ENCODE measurements at places on chromosomes 6 and 20.

DNA sequence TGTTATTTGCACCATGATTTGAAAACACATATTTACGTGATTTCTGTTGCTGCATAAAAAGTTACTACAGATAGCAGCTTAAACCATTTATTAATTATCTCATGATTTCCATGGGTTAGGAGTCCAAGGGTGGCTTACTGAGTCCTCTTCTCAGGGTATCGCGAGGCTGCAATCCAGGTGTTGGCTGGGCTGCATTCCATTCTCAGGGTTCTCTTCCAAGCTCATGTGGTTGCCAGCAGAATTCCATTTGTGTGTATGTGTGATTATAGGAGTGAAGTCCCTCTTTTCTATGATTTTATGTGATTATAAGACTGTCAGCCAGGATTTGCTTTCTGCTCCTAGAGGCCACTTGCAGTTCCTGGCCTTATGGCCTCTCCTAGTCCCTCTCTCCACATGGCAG, 135.1 kb downstream of the FAM83B start:
- no peak for DNase-seq

- DNase-seq: no peak
These were observed 6.2 kb upstream of the RBCK1 start for GRCh38 chr20:401682-402495.

- peak; percentile 26 for DNase-seq
These were observed 20.4 kb upstream of the MEP1A start for GRCh38 chr6:46772762-46773161.

DNA sequence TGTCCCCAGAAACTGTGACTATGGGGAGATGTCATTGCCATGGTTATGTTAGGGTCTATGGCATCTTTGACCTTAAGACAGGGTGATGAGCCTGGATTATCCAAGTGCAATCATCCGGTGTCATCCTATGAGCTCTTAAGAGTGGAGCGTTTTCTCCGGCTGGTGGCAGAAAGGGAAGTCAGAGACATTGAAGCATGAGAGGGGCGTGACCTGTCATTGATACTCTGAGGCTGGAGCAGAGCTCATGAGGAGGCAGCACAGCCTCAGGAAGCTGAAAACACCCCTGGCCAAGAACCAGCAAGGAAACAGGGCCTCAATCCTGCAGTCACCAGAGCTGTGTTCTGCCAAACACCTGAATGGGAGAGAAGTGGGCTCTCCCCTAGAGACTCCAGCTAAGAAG, 59.6 kb downstream of the ANKRD60 start:
- no peak for DNase-seq

DNA sequence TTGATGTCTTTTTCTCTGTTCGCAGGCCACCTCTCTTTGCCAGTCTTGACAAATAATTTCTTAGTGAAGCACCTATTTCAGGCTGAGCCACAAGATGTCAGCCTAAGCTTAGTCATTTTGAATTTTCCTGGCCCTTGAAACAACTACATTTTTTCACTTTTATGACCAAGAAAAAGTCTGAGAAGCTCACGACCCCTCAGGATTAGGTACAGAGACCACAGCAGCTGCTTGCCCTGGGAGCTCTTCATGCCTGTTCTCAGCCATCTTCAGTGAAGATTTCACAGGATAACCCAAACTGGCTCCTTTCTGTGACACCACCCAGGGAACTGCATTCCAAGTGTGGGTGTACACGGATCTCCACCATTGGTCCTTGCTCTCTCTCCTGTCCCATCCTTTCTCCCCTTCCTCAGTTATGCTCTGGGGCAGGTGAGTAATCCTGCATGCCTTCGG, 38.4 kb upstream of the SPTLC3 start:
- DNase-seq: peak; percentile 14

- DNase-seq: no peak
These were observed 12.8 kb downstream of the NFATC2 start for GRCh38 chr20:51529758-51530157.

GRCh38 chr6:130683761-130684517, 143.3 kb upstream of the SMLR1 start:
- no peak for DNase-seq

DNA sequence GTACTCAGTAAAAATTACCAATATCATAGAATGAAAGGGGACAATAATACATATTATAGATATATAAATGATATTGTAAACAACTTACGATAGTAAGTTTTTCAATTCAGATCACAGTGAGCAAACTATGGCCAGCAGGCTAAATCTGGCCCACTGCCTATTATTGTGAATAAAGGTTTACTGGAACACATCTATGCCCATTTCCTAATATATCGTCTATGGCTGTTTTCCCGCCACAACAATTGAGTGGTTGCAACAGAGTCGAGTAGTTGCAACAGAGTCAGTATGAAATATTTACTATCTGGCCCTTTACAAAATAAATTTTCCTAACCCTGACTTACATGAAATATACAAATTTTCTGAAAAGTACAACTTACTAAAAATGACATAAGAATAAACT, 297.3 kb upstream of the KCNQ5 start:
- no peak for DNase-seq
